Fibroblast of lung (primary cell): ENCODE measurements at places on chromosomes 16 and 17. TPM values are rescaled to one million over a fixed set of nuclear protein-coding genes. Genes with fewer than 3 reads are reported as not detected.
A peak's percentile ranks its signal among the peaks of the same experiment; 100 is the strongest.

GRCh38 chr16:970386-970765 lies 408 bp downstream of the LMF1 start:
- peaks cover 2% of the 10 kb centered on the region for H3K4me1 ChIP-seq
- no peaks in the 10 kb centered on the region for H3K36me3 ChIP-seq
- peaks cover 12% of the 10 kb centered on the region for H3K27me3 ChIP-seq
- no peak for DNase-seq
- H3K4me3 ChIP-seq, result peak overlapping the region; percentile 58

DNA sequence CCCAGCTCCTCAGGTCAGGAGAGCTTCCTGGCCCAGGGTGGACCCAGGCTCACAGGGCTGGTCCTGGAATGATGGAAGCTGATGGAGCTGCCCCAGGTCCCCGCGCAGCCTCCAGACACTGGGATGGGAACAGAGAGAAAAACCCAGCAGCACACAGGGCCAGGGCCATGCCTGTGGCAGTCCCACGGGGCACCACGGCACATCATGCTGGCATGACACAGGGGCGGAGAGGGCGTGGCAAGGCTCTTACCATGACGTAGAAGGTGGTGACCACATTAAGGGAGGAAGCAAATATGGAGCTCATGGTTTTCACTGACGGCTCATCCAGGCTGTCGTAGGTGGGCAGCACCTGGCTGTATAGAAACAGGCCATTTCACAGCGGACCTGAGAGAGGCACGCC lies 18.3 kb downstream of the SLC38A10 start:
- no peak overlapping the region for H3K4me3 ChIP-seq
- H3K4me1 ChIP-seq, result peaks cover 12% of the 10 kb centered on the region
- peak overlapping the region; percentile 32 for H3K27ac ChIP-seq

DNA sequence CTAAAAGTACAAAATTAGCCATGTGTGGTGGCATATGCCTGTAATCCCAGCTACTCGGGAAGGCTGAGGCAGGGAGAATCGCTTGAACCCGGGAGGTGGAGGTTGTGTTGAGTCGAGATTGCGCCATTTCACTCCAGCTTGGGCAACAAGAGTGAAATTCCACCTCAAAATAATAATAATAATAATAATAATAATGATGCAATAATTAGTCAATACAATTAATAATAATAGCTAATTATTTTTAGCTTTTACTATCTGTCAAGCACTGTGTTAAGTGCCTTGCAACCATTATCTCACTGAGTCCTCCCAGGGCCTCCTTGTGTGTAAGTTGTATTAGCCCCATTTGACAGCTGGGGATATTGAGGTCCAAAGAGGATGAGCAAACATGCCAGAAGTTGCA lies 14.3 kb upstream of the HS3ST3A1 start:
- no peaks in the 10 kb centered on the region for H3K4me1 ChIP-seq
- DNase-seq, result no peak
- H3K36me3 ChIP-seq, result no peaks in the 10 kb centered on the region
- no peak overlapping the region for H3K27ac ChIP-seq
- no peaks in the 10 kb centered on the region for H3K27me3 ChIP-seq

Gene TPSAB1
- not detected in 2 replicates for total RNA-seq

DNA sequence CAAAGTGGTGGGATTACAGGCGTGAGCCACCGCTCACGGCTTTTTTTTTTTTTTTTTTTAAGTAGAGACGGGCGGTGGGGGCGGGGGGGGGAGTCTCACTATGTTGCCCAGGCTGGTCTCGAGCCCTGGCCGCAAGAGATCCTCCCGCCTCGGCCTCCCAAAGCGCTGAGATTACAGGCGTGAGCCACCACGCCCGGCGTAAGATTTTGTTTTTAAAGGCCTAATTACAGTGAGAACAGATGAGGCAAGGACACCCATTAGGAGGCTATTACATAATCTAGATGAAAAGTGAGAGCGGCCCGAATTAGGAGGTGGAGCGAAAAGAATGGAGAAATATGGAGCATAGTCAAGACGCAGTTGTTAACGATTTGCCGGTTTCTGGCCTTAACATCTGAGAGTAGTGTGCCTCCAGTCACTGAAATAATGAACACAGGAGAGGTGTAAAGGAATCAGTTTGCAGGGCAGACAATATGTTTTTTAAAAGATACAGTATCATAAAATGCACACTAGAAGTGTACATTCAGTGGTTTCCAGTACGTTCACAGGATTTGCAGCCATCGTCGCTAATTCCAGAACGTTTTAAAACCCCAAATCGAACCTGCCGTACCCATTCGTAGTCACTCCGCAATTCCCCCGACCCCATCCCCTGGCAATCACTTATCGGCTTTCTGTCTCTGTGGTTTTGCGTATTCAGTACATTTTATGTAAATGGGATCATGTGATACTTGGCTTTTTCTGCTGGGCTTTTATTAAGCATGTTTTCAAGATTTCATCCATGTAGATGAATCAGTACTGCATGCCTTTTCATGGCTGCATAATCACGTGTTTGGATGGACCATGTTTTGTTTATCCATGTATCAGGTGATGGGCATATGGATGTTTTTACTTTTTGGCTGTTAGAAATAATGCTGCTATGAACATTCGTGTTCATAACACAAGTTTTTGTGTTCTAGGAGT lies 1.4 kb upstream of the SLX4 start:
- DNase-seq, result no peak
- H3K36me3 ChIP-seq, result no peaks in the 10 kb centered on the region
- H3K27ac ChIP-seq, result no peak overlapping the region
- no peaks in the 10 kb centered on the region for H3K27me3 ChIP-seq

Gene ABCC3
- total RNA-seq, result 20.0 and 34.8 TPM in 2 replicates

DNA sequence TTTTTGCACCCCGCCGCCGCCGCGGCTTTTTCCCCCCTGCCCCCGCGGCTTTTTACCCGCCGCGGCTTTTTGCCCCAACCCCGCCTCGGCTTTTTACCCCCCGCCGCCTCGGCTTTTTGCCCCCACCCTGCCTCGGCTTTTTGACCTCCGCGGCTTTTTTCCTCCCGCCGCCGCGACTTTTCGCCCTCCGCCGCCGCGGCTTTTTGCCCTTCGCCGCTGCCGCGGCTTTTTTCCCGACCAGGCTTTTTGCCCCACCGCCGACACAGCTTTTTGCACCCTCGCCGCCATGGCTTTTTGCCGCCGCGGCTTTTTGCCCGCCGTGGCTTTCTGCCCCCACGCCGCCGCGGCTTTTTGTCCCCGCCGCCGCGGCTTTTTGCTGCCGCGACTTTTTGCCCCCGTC lies 137.0 kb upstream of the TP53TG3D start:
- no peak for DNase-seq
- no peak overlapping the region for H3K4me3 ChIP-seq
- H3K36me3 ChIP-seq, result no peaks in the 10 kb centered on the region
- H3K27ac ChIP-seq, result no peak overlapping the region
- H3K27me3 ChIP-seq, result no peaks in the 10 kb centered on the region
- no peaks in the 10 kb centered on the region for H3K4me1 ChIP-seq

DNA sequence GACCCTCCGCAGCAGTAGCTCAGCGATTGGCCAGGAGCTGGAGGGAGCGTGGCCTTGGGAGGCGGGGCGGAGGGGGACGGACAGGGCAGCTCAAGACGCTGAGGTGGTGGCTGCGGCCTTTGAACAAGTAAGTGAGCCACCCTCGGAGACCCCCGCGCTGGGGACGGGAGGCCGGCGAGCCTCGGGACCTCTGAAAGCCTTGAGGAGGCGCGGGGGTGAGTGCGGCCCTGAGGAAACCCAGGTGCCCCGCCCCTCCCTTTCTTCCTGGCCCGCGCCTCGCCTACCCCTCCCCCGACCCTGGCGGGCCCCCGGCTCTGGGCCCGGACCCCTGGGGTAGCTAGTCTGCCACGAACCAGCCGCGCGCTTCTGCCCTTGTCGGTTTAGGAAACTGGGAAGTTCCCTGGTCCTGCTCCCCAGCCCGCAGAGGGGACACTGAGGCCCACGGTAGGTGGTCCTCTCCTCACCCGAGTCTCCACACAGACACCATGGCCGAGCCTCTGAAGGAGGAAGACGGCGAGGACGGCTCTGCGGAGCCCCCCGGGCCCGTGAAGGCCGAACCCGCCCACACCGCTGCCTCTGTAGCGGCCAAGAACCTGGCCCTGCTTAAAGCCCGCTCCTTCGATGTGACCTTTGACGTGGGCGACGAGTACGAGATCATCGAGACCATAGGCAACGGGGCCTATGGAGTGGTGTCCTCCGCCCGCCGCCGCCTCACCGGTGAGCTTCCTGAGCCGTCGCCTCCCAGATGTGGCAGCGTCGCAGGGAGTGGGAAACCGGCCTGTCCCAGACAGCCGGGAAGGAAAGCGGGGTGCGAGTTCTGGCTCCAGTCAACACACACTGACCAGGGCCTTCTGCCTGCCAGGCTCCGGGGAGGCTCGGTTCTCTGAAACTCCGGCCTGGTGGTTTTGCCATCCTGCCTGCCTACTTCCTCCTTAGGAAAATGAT lies at the start of gene MAPK7:
TSS of gene MAPK7 (plus strand) at position 83 of the 945 bp plus-strand sequence. CDS start at position 486, 403 bp downstream.
- no peak for DNase-seq
- peaks cover 30% of the 10 kb centered on the region for H3K36me3 ChIP-seq
- H3K27ac ChIP-seq, result peak within 1 kb of the TSS; percentile 99
- H3K4me1 ChIP-seq, result peaks cover 17% of the 10 kb centered on the region

Gene COIL
- total RNA-seq, result 11.8 and 12.1 TPM in 2 replicates

Gene GINS2
- total RNA-seq, result 0.26 and 1.8 TPM in 2 replicates

GRCh38 chr17:50641357-50641756 lies 6.7 kb downstream of the ABCC3 start:
- no peak for DNase-seq
- peaks cover 24% of the 10 kb centered on the region for H3K4me1 ChIP-seq
- H3K4me3 ChIP-seq, result no peak overlapping the region
- no peaks in the 10 kb centered on the region for H3K27me3 ChIP-seq
- H3K27ac ChIP-seq, result no peak overlapping the region

- DNase-seq, result no peak
- no peaks in the 10 kb centered on the region for H3K36me3 ChIP-seq
- H3K4me1 ChIP-seq, result peaks cover 4% of the 10 kb centered on the region
- H3K27ac ChIP-seq, result no peak overlapping the region
- H3K27me3 ChIP-seq, result peaks cover 7% of the 10 kb centered on the region
Measured at GRCh38 chr17:47692895-47693730, 848 bp upstream of the TBKBP1 start.

DNA sequence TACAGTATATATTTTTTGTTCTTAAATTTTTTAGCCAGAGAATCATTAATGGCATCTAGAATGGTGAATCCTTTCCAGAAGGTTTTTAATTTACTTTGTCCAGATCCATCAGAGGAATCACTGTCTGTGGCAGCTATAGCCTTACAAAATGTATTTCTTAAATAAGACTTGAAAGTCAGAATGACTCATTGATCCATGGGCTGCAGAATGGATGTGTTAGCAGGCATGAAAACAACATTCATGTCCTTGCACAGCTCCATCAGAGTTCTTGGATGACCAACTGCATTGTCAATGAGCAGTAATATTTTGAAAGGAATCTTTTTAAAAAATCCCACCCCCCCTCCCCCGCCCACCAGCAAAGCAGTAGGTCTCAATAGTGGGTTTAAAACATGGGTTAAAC lies 51.4 kb downstream of the CACNG1 start:
- no peaks in the 10 kb centered on the region for H3K27me3 ChIP-seq
- H3K27ac ChIP-seq, result peak overlapping the region; percentile 21
- H3K4me1 ChIP-seq, result peaks cover 3% of the 10 kb centered on the region
- peak; percentile 67 for DNase-seq
- no peaks in the 10 kb centered on the region for H3K36me3 ChIP-seq

- H3K4me1 ChIP-seq, result no peaks in the 10 kb centered on the region
- H3K27me3 ChIP-seq, result peaks cover 3% of the 10 kb centered on the region
- H3K36me3 ChIP-seq, result no peaks in the 10 kb centered on the region
Measured at GRCh38 chr17:78238823-78239488, 7.5 kb downstream of the TMEM235 start.

Gene MYL4
- not detected in 2 replicates for total RNA-seq

DNA sequence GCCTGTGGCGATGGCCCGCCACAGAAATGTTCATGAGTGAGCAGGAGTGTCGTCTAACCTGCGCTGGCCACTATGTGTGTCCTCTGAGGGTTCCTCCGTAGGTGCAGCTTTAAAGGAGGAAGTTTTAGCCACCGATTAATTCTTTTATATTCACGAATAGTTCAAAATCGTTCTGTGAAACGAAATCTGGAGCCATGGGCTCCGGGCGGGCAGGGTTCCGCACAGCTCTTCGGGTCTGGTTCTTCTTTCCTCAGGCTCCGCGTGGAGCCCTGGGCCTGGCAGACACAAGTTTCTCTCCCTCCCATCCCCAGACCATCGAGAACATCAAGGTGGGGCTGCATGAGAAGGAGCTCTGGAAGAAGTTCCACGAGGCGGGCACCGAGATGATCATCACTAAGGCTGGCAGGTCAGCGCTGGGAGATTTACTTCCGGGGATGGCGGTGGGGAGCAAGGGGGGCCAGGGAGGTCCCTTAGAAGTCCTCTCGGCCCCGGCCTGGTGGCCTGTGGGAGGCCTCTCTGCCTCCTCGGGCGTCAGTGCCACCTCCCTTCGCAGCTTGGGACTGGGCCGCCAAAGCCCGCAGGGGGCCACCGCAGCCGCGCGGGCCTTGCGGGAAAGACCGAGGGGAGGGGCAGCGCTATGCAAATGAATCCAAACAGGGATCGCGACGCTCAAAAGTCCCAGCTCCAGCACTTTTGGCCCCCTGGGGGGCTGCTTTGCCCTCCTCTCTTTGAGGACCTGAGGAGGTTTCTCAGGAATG lies 5.2 kb downstream of the TBX4 start:
- no peak for DNase-seq
- peak overlapping the region; percentile 93 for H3K27ac ChIP-seq
- peak overlapping the region; percentile 63 for H3K4me3 ChIP-seq
- H3K4me1 ChIP-seq, result peaks cover 24% of the 10 kb centered on the region
- no peaks in the 10 kb centered on the region for H3K27me3 ChIP-seq
- H3K36me3 ChIP-seq, result peaks cover 10% of the 10 kb centered on the region

DNA sequence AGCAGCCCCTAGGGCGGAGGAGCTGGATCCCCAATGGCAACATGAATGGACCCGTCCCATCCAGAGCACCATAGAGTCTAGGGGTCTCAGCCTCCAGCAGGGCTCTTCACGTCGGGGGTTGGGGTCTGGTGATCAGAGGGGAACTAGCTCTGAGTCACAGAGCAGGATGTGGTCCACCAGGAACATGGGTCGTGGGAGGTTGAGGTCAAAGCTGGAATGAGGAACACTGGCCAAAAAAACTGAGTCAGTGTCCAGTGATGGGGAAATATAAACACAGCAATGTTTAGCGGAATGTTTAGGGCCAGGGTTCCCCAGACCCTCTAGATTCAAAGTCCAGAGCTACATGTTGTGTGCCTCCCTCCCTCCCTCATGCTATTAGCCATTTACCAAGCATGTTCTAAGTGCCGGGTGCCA lies 79.1 kb upstream of the C16orf82 start:
- H3K27ac ChIP-seq, result peak overlapping the region; percentile 76
- no peaks in the 10 kb centered on the region for H3K36me3 ChIP-seq
- H3K4me3 ChIP-seq, result no peak overlapping the region
- peak; percentile 92 for DNase-seq

- DNase-seq, result no peak
- H3K27ac ChIP-seq, result no peak overlapping the region
- H3K4me3 ChIP-seq, result no peak overlapping the region
Measured at GRCh38 chr17:31099016-31099415, 4.2 kb downstream of the NF1 start.
